HT-29 (cell line): ENCODE measurements at places on chromosomes 2 and 18.

- DNase-seq = no peak
These were observed 46.9 kb downstream of the EMILIN2 start for GRCh38 chr18:2893676-2894075.

DNA sequence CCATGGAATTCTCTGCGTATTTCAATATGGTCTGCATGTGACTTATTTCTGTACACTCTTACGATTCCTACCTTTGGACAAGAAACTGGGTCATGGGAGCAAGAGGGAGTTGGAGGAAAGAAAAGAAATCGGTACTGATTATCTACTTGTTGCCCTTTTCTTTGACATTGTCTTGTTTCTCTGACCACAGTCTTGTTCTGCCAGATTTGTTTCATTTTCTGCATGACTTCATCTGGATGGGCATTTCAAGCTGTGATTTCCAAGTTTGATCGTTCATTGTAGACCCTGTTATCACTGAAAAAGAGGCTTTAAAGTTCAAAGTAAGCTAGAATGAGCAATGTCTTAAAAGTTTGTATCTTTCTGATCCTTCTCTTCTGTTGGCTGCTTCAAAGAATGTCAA lies 2186.3 kb upstream of the CELF4 start:
- no peak for DNase-seq

GRCh38 chr2:126883666-126884040 lies 15.0 kb upstream of the TEX51 start:
- no peak for DNase-seq

DNA sequence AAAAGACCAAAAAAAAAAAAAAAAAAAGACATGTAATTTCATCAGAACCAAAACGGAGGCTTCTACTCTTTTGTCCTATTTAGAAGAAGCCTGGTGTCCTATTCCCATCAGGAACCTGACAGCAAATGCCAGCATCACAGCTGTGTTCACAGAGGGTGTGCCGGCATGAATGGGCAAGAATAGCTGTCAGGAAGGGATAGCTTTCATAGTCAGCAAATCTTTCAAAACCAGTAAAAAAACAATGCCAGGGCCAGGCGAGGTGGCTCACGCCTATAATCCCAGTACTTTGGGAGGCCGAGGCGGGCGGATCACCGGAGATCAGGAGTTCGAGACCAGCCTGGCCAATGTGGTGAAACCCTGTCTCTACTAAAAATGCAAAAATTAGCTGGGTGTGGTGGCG lies 231.8 kb upstream of the PXDN start:
- no peak for DNase-seq

DNA sequence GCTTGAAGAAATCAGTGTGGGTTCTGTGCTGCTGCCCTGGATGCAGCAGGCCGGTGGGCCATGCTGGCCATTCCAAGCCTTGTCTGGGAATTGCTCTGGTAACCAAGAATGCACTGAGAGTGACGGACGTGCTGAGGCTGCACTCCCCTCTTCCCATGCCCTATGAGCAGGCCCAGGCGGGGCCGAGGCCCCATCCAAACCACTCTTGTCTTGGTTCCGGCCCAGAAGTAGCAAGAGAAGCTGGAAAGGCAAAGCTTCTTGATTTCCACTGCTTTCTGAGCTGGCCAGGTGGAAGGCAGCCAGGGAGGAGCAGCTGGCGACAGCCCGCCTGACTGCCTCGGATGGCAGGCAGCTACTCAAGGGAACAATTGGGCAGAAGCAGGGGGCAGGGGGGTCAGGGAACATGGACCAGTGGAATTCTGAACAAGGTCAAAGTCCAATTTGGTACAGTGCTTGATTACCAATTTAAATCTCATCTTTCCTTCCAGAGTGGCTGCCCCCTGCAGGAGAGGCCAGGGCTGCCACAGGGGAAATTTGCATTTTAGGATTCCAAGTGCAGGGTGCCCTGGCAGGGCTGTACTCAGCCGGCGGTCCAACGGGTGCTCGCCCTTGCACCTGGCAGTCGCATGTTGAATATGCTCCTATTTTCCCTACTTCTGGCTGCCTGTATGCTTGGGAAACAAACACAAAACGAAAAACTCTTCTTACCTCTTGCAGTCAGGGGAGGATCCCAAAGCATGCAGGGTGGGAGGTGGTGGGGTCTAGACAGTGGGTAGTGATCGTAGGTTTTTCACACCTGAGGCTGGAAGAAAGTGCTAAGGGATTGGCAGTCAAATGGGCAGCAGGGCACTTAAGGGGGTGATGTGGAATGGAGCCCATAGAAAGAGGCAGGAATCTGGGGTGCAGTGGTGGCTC lies 67.3 kb downstream of the LIPG start:
- DNase-seq = no peak
